ENCODE measurements at places on chromosomes 7 and 10.

DNA sequence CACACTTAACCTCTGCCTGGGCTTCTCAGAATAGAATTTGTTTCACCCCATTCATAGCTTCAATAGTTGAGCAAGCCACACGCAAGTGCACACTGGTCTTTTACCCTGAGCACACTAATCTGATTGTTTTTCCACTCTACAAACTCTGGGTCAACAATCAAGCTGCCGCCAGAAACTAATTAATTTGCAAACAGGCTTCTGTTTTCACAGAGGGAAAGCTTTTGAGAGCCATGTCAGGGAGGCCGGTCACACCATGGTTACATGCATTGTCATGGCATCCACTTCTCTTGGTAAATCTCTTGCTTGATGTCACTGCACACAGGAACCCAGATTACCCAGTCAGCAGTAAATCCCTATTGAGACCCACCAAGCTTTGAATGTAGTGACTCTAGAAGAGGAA lies 154.2 kb downstream of the SEMA3A start:
- no peak for DNase-seq

- no peak for DNase-seq
Observed at GRCh38 chr10:27145937-27146336, 8.2 kb downstream of the YME1L1 start.

GRCh38 chr10:70828923-70829322 lies 13.2 kb downstream of the SGPL1 start:
- no peak for DNase-seq

- DNase-seq = no peak
Observed at GRCh38 chr7:142349670-142350405, 92.0 kb upstream of the PRSS58 start.

DNA sequence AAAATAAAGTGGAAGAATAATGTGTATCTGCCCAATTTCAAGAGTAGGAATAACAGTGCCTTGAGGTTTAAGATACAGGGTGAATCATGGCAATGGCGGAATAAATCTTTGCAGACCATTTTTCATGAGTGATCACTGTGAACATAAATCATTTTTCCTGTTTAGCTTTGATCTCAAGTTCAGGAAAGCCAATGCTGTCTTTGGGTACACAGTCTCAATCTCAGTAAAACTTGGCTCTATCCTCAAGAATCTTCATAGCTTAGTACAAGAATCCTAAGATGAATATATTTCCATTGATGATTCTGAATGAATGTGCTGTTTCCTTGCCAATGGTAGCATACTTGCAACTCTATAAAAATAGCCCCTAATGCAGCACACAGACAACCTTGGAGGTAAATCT lies 6.8 kb downstream of the NAMPT start:
- no peak for DNase-seq

GRCh38 chr10:78700816-78701520 lies 367.8 kb upstream of the ZMIZ1 start:
- no peak for DNase-seq

- no peak for DNase-seq
Observed at GRCh38 chr7:52786174-52786573, 249.3 kb upstream of the POM121L12 start.

DNA sequence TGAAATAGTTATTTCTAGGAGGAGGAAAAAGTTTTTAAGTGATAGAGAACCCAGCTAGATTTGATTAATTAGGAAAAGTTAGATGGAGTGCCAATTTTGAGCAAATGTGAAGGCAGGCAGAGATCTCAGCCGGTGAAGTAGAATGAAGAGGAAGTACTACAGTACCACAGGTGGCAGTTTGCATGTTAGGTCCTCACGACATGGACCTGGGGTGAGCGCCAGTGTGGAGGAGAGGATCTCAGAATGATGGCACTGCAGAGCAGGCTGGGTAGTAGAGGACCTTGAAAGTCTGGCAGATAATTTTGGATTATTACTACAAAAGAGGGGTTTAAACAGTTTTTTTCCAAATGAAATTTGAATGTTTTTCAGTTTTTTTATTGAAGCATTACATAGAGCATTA lies 81.1 kb downstream of the GNAI1 start:
- DNase-seq = no peak

GRCh38 chr10:98472196-98472595 lies 25.5 kb upstream of the HPS1 start:
- no peak for DNase-seq

GRCh38 chr7:4768597-4769569 lies 6.5 kb upstream of the AP5Z1 start:
- DNase-seq = no peak

DNA sequence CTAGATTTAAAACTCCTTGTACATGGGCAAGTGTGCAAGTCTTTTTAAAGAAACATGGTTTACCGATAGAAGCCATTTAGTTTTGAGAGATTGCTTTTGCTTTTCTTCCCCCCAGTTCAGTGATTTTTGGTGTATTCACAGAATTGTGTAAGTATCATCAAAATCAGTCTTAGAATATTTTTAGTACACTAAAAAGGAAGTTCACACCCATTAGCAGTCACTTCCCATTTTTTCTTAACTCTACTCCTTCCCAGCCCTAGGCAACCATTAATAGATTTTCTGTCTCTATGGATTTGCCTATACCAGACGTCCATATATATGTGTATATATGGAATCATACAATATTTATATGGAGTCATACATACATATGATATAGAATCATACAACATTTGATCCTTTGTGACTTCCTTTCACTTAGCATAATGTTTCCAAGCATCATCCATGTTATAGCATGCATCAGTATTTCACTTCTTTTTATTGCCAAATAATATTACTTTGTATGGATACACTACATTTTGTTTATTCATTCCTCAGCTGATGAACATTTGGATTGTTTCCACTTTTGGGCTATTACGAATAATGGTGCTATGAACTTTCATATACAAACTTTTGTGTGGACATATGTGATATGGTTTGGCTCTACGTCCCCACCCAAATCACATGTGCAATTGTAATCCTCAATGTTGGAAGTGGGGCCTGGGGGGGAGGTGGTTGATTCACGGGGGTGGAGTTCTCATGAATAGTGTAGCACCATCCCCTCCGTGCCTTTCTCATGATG lies 16.5 kb upstream of the ARL4A start:
- DNase-seq = no peak

- DNase-seq = no peak
Observed at GRCh38 chr10:36725581-36726520, 399.5 kb upstream of the ANKRD30A start.

- DNase-seq = no peak
Observed at GRCh38 chr10:95784279-95784913, 28.4 kb downstream of the ENTPD1 start.

- DNase-seq = no peak
Observed at GRCh38 chr10:119201233-119201632, 6.1 kb upstream of the GRK5 start.

- no peak for DNase-seq
Observed at GRCh38 chr10:66307826-66308225, 618.0 kb upstream of the LRRTM3 start.

GRCh38 chr7:556837-557557 lies 37.4 kb upstream of the PDGFA start:
- DNase-seq = no peak

DNA sequence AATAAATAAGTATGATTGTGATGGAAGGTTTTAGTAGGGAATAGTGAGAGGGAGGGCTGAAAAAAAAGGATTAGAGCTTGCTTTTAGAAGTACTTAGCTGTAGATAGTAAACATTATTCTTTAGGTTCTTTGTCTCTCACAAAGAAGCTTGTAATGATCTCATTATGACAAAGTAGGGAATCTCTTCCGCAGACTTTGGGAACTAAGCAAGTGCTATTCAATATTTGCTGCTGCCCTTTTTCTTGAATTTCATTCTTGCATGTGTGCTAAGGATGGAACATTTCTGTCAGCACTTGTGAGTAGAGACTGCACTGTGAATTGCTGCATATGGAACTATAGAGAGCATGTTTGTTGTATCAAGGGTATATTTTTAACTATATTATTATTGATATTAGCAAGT lies 173.4 kb downstream of the ST7 start:
- DNase-seq = no peak

DNA sequence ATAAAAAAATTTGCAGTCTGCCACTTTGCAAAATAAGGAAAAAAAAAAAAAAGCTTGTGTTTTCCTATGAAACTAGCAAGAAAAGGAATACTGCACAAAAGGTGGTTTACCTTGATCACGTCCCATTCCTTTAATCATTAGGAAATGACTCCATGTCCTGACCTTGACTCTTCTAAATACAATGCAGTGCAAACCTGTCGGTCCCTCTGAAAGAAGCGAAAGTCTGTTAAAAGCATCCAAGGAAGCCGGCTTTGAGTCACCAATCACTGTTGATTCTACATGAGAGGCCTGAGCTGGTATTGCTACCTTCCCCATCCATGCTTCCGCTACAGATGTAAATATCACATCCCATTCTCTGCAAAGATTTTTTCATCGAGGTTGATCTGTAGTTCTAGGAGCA lies 652.1 kb downstream of the SDK1 start:
- DNase-seq = no peak

DNA sequence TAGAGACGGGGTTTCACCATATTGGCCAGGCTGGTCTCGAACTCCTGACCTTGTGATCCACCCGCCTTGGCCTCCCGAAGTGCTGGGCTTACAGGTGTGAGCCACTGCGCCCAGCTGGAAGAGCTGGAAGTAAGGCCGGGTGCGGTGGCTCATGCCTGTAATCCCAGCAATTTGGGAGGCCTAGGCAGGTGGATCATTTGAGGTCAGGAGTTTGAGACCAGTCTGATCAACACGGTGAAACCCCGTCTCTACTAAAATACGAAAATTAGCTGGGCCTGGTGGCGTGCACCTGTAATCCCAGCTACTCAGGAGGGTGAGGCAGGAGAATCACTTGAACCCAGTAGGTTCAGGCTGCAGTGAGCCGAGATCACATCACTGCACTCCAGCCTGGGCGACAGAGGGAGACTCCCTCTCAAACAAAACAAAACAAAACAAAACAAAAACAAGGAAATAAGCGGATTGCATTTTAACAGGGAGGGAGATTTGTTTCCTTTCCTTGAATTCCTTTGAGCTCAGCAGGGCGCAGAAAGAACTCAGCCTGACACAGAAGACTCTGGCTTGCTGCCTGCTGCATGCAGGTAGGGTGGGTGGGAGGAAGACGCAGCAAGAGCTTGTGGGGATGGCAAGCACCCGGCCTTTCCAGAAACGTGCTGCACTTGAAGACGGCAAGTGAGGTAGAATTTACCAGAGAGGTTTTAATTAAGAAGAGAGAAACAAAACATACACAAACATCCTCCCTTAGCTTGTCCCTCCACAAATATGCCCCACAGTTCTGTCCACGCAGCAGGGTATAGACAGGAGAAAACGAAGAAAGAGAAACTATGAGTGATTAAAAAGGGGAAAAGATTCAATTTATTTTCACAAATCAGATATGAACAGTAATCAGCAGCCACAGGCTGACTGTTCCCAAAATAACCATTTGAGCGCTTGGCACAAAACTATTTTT lies 148.0 kb downstream of the RNF216 start:
- DNase-seq = no peak

GRCh38 chr10:13490503-13490902 lies 38.3 kb downstream of the BEND7 start:
- DNase-seq = no peak

DNA sequence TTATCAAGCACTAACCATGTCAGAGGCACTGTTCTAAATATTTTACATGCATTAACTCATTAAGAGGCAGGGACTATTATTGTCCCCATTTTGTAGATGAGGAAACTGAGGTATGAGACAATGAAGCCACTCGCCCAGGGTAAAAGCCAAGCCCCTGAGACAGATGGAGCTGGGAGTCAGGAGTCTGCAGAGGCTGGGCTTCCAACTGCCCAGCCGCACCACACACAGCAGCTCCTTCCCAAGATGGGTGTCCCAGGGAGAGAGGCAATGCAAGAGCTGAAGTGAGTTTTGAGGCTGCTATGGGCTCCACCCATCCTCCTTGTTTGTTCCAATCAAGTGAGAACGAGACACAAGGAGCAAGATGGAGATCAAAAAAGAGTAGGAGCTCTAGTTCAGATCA lies 244.2 kb downstream of the KCNMA1 start:
- DNase-seq = no peak

DNA sequence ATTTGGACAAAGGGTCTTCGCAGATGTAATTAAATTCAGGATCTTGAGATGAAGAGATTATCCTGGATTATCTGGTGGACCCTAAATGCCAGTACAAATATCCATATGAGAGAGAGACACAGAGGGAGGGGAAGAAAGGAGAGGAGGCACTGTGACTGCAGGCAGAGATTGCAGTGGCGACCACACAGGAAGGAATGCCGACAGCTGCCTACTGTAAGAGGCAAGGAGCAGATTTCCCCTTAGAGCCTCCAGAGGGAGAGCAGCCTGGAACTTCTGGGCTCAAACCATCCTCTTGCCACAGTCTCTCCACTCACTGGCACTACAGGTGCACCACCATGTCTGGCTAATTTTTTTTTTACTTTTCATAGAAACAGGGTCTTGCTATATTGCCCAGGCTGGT lies 152.3 kb downstream of the SDK1 start:
- DNase-seq = no peak

DNA sequence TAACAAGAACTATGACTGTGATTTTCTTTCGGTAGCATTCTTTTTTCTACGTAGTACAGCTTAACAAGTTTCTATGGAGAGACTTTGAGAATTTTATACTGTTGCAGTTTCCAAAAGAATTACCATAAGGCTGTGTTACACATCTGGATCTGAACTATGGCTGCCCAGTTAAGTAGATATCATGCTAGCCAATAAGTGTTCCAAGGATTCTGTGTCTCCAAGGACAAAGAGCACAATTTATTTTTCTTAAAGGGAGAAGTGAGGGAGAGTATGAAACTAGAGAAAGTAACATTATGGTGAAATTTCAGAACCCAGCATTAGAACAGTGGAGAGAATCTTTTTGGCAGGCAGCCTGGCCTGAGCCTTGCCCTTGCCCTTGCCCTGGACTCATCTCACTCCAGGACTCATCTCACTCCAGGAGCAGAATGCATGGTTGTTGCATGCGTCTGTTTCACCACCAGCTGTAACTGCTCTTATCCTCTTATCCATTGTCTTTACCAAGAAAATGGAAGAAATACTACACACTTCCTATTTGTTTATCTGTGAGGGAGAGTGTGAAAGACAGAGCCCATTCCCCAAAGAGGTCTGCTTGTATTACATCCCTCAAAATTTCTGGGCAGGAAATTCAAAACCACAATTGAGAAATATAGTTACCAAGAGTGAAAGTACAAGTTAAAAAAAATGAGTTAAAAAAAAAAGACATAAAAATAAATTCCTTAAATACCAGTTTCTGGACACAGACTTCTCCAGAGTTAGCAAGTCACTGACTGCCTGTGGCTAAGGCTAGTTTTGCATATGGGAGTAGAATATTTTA lies 1067.5 kb downstream of the NRG3 start:
- no peak for DNase-seq
